Stimulated activated CD8-positive, alpha-beta memory T cell treated with anti-CD3 and anti-CD28 coated beads, Interleukin-4, amount 100 ng/mL, for 4 hours (primary cell): ENCODE measurements at places on chromosomes 5 and 9.

- no peak for DNase-seq
Observed at GRCh38 chr9:98375138-98375726, 119.8 kb upstream of the TBC1D2 start.

GRCh38 chr5:145941096-145941447 lies 4.7 kb downstream of the SH3RF2 start:
- DNase-seq: no peak

DNA sequence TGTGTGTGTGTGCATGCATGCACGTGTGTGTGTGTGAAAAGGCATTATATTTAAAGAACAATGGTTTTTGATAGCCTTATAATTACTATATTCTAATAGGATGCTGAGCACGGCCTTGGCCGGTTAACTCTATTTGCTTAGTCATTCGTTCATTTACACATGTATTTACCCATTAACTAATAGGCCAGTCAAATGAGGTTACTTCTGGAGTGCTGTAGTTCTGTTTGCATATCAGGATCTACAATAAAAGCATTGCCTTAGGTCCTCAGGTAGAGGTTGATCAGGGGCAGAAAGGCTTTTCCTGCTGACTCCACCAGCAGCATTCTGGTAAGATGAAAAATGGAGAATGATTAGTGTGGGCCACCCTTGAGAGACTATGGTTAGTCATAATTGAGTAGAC lies 219.0 kb downstream of the COMMD10 start:
- DNase-seq: no peak

DNA sequence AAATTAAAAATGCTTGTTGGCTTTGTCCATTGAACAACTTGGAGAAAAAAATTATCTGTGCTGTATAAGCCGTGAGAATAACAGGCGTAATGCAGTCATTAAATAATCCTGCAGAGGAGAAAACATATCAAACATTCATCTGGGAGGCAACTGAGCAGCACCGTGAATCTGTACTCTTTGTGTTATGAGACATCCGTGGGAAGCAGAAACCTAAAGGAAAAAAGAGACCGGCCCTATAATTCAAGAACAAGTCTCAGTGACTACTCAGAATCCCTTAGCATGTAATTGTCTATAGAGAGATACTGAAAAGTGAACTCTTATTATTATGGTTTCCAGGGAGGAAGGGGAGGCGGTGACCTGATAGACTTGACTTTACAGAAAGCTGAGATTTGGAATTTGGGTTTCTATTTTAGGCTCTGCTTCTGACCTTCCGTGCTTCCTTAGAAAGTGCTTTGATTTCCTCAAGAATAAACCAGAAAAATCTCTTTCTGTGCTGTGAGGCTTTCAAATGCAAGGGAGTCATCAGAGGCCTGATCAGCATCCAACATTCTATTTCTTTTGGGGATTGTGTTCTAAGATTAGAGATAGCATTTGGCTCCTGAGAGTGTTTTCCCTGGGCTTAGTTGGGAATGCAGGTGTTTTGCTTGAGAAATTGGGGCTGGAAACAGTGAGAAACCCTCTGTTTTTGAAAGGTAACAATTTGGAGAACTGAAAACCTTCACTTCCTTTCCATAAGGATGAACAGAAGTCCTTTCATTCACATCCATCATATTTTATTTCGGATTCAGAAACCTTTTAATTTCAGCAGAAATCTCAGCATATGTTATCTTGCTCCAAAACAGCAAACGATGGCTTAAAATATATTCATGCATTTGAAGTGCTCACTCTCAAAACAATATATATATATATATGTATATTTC lies 296.7 kb downstream of the CSNK1G3 start:
- no peak for DNase-seq

GRCh38 chr5:26669523-26669922 lies 368.9 kb downstream of the CDH9 start:
- DNase-seq: no peak
